ENCODE measurements at places on chromosomes 4 and X.

DNA sequence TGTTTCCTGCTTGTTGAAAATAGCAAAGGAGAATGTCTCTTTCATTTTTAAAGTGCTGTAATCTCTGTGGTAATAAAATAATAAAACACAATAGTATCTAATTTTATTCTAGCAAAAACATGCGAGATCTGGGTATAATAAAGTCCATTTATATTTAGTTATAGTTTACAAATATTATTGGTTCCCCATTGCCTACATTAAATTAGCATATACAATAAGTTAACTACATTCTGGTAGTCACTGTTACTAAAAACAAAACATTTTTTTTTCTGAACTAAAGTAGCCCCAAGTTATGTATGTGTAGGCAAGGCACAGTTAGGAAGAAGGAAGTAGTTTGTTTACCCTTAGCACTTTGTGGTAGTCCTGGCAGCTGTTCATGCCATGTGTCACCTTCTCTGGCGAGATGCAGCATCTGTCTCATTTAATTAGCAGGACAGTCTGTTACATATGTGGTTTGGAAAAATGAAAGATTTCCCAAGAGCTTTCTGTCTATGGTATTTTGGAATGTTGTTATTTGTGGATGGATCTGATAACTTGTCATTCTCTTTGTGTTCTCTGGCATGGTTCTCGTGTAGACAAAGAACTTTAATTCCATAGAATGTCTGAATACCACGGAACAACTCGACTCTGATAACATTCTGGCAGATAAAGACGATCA is 231.3 kb upstream of the PITX2 start:
- DNase-seq, result peak; percentile 12

DNA sequence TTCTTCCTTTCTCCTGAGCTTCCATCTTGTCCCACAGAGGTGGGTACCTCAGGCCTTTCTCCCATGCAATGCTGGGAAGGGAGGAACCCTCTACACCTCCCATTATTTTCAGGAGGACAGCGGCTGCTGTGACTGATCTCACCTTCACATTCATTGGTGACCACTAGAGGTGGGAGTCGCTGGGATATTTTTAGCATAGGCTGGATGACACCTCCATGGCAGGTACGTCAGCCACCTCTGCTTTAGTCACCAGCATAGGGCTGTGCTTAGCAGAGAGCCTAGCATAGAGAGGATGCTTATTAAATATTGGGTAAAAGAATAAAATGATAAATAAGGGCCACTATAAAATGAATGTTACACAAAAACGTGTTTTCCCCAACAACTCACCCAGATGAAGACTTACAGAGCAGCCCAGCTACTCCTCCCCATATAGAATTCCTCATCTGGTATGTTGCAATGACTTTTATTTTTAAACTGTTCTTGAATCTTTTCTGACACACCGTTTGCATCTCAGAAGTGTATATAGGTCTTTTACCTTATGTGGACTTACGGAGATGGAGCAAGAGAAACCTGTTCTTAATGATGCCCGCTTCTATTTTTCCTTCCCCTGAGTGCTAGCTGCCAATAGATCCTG is 60.9 kb upstream of the SORBS2 start:
- DNase-seq, result no peak

- DNase-seq, result no peak
Measured at GRCh38 chrX:68049466-68049865, 383.8 kb downstream of the OPHN1 start.

GRCh38 chrX:53224860-53225797 is at the start of gene KDM5C:
Gene KDM5C (minus strand): TSS chrX:53225207. CDS start chrX:53224889, 318 bp downstream.
- DNase-seq, result peak; percentile 99

GRCh38 chrX:128769495-128769894 is 717.3 kb upstream of the ACTRT1 start:
- no peak for DNase-seq

Measured in hepatic stellate cell (primary cell).